ENCODE measurements at places on chromosomes 11 and 22.
A peak's percentile ranks its signal among the peaks of the same experiment; 100 is the strongest.

GRCh38 chr11:93939084-93939760, 81.9 kb upstream of the HEPHL1 start:
- no peak for DNase-seq
- no peaks in the 10 kb centered on the region for H3K4me1 ChIP-seq
- H3K36me3 ChIP-seq: no peaks in the 10 kb centered on the region
- H3K4me3 ChIP-seq: no peak overlapping the region
- no peaks in the 10 kb centered on the region for H3K27me3 ChIP-seq
- H3K27ac ChIP-seq: no peak overlapping the region

DNA sequence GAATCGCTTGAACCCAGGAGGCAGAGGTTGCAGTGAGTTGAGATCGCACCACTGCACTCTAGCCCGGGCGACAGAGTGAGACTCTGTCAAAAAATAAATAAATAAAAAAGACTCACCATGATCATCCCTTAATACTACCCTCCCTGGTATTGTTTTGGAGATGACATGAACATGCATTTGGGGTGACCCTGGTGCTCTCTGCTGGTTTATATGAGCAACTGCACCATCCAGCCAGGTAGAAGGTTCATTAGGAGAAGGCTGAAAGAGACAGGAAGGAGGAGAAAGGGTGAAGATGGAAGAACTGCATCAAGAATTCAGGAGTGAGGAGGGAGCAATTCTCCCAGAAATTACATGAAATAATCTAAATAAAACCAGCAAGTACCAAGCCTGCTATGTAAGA, 37.8 kb downstream of the SLC5A1 start:
- peaks cover 9% of the 10 kb centered on the region for H3K4me1 ChIP-seq
- no peak overlapping the region for H3K27ac ChIP-seq
- no peak overlapping the region for H3K4me3 ChIP-seq
- peaks cover 2% of the 10 kb centered on the region for H3K27me3 ChIP-seq

GRCh38 chr22:48558606-48559402, 1268.9 kb downstream of the BRD1 start:
- H3K27me3 ChIP-seq: peaks cover 3% of the 10 kb centered on the region
- H3K4me1 ChIP-seq: no peaks in the 10 kb centered on the region
- no peak for DNase-seq
- H3K4me3 ChIP-seq: no peak overlapping the region
- no peaks in the 10 kb centered on the region for H3K36me3 ChIP-seq
- H3K27ac ChIP-seq: no peak overlapping the region

- no peaks in the 10 kb centered on the region for H3K36me3 ChIP-seq
- no peak overlapping the region for H3K4me3 ChIP-seq
- H3K4me1 ChIP-seq: peaks cover 12% of the 10 kb centered on the region
- no peak for DNase-seq
- peaks cover 10% of the 10 kb centered on the region for H3K27me3 ChIP-seq
These were observed 58.9 kb downstream of the FLRT1 start for GRCh38 chr11:64094463-64095260.

GRCh38 chr11:61119055-61119454, 16.8 kb downstream of the CD5 start:
- DNase-seq: no peak
- H3K27ac ChIP-seq: no peak overlapping the region
- H3K4me3 ChIP-seq: no peak overlapping the region
- no peaks in the 10 kb centered on the region for H3K36me3 ChIP-seq

GRCh38 chr11:124315052-124315451, 1.3 kb upstream of the OR8D1 start:
- no peak overlapping the region for H3K27ac ChIP-seq
- DNase-seq: no peak
- no peaks in the 10 kb centered on the region for H3K36me3 ChIP-seq
- H3K4me1 ChIP-seq: no peaks in the 10 kb centered on the region
- H3K27me3 ChIP-seq: peaks cover 2% of the 10 kb centered on the region
- no peak overlapping the region for H3K4me3 ChIP-seq

DNA sequence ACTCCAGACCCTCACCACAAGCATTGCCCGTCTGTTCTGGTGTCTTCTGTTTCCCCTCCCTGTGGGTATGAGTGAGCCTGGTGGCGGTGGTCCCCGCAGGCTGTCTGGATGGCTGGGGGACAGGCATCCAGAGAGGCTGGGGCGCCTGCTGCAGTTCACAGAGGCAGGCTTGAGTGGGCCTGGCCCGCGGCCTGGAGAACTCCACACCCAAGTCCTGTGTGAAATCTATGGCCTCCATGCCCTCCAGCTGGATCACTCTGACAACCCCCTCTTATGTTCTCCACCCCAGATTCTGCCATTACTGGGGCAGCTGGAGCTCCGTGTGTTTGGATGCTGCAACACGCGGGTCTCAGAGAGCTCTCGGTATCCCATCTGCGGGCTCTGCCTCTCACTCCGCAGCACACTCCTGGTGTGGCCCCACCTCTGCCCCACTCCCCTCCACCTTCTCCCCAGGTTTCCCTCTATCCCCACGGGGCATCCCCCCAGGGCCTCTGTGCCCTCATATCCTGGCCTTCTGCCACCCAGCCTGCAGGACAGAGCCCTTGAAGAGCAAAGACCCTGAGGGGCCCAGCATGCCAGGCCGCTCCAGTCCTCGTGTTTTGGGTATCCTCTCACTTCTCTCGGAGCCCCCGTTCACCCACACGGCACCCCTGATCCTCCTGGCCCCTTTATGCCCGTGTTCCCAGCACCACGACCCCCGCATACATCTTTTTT, 31.3 kb downstream of the LRRC74B start:
- H3K4me1 ChIP-seq: no peaks in the 10 kb centered on the region
- DNase-seq: no peak
- H3K36me3 ChIP-seq: no peaks in the 10 kb centered on the region
- no peak overlapping the region for H3K4me3 ChIP-seq
- H3K27me3 ChIP-seq: peaks cover 2% of the 10 kb centered on the region
- no peak overlapping the region for H3K27ac ChIP-seq

- H3K4me3 ChIP-seq: no peak overlapping the region
- DNase-seq: no peak
- no peaks in the 10 kb centered on the region for H3K36me3 ChIP-seq
- peaks cover 4% of the 10 kb centered on the region for H3K4me1 ChIP-seq
- peaks cover 10% of the 10 kb centered on the region for H3K27me3 ChIP-seq
- no peak overlapping the region for H3K27ac ChIP-seq
These were observed 128.8 kb downstream of the ST3GAL4 start for GRCh38 chr11:126484266-126484665.

DNA sequence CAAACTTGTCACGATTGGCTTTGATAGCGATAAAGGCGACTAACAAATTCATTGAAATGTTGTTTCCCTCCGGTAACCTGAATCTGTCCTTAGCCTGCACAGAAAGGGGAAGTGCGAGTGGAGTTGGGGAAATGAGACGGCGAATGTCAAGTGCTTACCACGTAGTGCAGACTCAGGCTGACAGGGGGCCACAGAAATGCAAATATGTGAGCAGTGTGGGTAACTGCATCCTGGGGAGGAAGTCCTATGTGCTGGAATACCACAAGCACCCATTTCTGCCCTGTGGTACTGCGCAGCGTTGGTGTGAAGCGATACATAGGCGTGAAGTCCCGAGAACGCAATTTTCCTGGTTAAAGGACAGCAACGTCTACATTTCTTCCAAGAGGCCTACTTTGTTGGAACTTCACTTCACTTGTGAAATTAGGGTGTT, 869 bp upstream of the EIF4ENIF1 start:
- no peaks in the 10 kb centered on the region for H3K36me3 ChIP-seq
- DNase-seq: peak; percentile 49
- peak overlapping the region; percentile 96 for H3K27ac ChIP-seq
- H3K27me3 ChIP-seq: peaks cover 1% of the 10 kb centered on the region

- no peak overlapping the region for H3K27ac ChIP-seq
- H3K36me3 ChIP-seq: no peaks in the 10 kb centered on the region
- H3K4me3 ChIP-seq: no peak overlapping the region
- H3K27me3 ChIP-seq: peaks cover 5% of the 10 kb centered on the region
- no peak for DNase-seq
These were observed 115.8 kb upstream of the FGF3 start for GRCh38 chr11:69934861-69935494.

- no peaks in the 10 kb centered on the region for H3K27me3 ChIP-seq
- H3K4me1 ChIP-seq: peaks cover 3% of the 10 kb centered on the region
- H3K4me3 ChIP-seq: no peak overlapping the region
- no peak overlapping the region for H3K27ac ChIP-seq
These were observed 244.5 kb upstream of the POU2AF2 start for GRCh38 chr11:111001081-111001430.

DNA sequence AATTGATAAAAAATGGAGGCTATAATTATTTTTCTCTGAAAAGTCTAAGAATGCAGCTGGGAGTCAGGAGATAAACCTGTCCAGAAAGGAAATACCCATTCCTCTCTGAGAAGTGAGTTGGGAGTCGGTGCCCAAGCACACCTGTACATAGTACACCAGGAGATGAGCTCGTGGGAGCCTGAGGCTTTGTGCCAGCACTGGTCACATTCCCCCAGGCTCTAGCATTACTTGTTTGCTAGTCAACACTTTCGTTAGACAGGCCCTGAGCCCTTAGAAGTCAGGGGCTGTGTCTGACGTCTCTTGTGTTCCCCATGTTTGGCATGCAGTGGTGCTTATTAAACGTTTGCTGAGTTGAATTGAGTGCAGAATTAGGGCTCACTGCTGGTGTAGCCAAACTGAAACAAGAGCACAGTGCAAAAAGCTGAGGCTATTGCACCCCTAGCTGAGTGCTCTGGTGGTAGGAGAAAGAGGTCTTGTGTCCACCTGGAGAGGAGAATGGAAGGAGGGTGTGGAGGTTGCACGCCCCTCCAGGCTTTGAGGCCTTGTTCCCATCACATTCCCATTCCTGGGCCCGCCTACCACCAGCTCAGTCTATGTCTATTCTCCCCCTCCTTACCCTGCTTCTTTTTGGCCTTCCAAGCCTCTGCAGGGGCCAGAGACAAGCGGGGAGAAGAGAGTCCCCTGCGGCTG, 6.8 kb downstream of the ROBO4 start:
- peaks cover 1% of the 10 kb centered on the region for H3K27me3 ChIP-seq
- peak; percentile 1 for DNase-seq
- no peak overlapping the region for H3K4me3 ChIP-seq
- peaks cover 24% of the 10 kb centered on the region for H3K4me1 ChIP-seq

DNA sequence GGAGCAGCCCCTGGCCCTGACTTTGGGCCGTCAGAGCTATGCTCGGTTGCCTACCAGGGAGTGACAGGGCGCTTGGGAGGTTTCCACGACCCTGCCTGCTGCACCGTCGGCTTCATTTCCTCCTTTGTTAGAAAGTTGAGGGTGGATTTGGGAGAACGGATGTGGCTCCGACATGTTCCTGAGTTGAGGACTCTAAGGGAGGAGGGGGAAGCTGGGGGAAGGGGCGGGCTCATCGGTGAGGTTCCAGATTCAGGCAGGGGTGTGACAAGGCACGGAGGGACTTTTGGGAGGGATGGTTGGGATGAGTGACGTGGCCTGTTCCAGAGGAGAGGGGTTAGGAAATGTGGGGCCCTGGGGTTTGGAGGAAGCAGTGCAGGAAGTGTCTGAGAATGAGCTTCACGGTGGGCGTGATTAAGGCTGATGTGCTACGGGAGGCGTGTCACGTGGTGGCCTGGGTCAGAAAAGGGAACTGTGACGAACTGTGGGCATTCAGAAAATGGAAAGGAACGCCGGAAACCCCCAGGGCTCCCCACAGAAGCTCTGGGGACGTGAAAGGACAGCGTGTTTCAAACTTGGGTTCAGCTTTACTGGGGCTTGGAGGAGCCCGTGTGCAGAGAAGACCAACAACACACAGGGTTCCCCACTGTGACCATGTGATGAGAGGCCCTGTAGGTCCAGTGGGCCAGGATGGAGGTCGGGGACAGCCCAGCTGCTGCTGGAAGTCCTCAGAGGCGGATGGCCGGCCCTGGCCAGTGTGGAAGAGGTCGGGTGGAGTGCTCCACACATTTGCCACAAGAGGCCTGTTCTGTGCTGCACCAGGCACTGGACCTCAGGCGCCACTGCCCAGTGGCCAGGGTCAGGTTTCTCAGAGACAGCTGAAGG, 2.8 kb downstream of the PARVB start:
- peaks cover 14% of the 10 kb centered on the region for H3K36me3 ChIP-seq
- H3K4me1 ChIP-seq: peaks cover 59% of the 10 kb centered on the region
- H3K27ac ChIP-seq: peak overlapping the region; percentile 100
- peaks cover 6% of the 10 kb centered on the region for H3K27me3 ChIP-seq
- peak; percentile 54 for DNase-seq

- no peak overlapping the region for H3K27ac ChIP-seq
- no peaks in the 10 kb centered on the region for H3K36me3 ChIP-seq
- peaks cover 11% of the 10 kb centered on the region for H3K4me1 ChIP-seq
These were observed 17.3 kb downstream of the SLC3A2 start for GRCh38 chr11:62898027-62898426.

GRCh38 chr11:6319001-6319703, 1.1 kb downstream of the CAVIN3 start:
- peak; percentile 53 for DNase-seq
- H3K27me3 ChIP-seq: peaks cover 9% of the 10 kb centered on the region

- H3K4me1 ChIP-seq: no peaks in the 10 kb centered on the region
- no peak overlapping the region for H3K4me3 ChIP-seq
- H3K27me3 ChIP-seq: no peaks in the 10 kb centered on the region
- no peak for DNase-seq
- no peak overlapping the region for H3K27ac ChIP-seq
These were observed 185.7 kb downstream of the BLID start for GRCh38 chr11:121930004-121930965.

DNA sequence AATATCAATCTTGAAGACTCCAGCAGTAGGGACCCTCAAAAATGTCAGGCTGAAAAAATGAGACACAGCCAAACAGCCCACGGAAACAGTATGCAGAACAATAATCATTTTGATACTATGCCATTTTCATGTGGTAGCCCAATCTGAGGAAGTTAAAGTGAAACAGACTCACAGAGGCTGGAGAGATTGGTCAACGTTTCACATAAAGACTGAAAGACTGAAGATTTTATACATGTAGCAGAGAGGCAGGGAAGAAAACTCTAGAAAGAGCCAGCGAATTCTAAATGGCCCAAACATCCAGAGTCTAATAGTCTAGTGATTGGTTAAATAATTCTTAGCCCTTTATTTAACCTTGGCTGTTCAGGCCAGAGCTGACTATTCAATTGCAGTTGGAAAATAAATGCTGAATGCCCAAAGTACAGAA, 49.4 kb downstream of the MAML2 start:
- H3K27ac ChIP-seq: peak overlapping the region; percentile 7
- no peaks in the 10 kb centered on the region for H3K27me3 ChIP-seq
- H3K4me3 ChIP-seq: no peak overlapping the region
- no peaks in the 10 kb centered on the region for H3K36me3 ChIP-seq
- H3K4me1 ChIP-seq: peaks cover 21% of the 10 kb centered on the region
- no peak for DNase-seq

DNA sequence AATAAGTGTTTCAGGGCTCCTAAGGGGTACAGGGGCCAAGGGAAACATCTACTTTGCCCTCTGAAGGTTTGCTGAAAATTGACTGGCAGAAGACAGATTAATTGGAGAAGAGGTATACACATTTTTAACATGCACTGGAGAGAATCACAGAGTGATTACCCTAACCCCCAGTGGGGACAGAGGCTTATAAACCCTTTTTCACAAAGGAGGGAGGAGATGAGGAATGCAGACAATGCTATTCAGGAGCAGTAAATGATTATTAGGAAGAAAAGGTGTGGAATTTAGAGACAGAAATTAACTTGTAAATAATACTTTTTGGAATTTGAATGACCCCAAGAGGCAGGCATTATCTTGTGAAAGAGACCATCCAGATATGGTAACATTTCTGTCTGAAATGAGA, 582.4 kb upstream of the B3GAT1 start:
- no peaks in the 10 kb centered on the region for H3K36me3 ChIP-seq
- H3K4me1 ChIP-seq: no peaks in the 10 kb centered on the region
- H3K27me3 ChIP-seq: no peaks in the 10 kb centered on the region
- no peak overlapping the region for H3K4me3 ChIP-seq
- DNase-seq: no peak

GRCh38 chr11:59102259-59102765, 4.7 kb upstream of the FAM111B start:
- peak overlapping the region; percentile 82 for H3K4me3 ChIP-seq
- H3K4me1 ChIP-seq: peaks cover 4% of the 10 kb centered on the region
- peaks cover 7% of the 10 kb centered on the region for H3K27me3 ChIP-seq
- peak; percentile 67 for DNase-seq
